ENCODE measurements at places on chromosomes 1 and 21.
A peak's percentile ranks its signal among the peaks of the same experiment; 100 is the strongest.

- no peak for DNase-seq
Measured at GRCh38 chr1:185314411-185314810, 2.6 kb downstream of the IVNS1ABP start.

- DNase-seq: no peak
Measured at GRCh38 chr1:61420909-61421835, 303.8 kb downstream of the TM2D1 start.

- DNase-seq: no peak
Measured at GRCh38 chr1:159663552-159663951, 50.8 kb downstream of the CRP start.

DNA sequence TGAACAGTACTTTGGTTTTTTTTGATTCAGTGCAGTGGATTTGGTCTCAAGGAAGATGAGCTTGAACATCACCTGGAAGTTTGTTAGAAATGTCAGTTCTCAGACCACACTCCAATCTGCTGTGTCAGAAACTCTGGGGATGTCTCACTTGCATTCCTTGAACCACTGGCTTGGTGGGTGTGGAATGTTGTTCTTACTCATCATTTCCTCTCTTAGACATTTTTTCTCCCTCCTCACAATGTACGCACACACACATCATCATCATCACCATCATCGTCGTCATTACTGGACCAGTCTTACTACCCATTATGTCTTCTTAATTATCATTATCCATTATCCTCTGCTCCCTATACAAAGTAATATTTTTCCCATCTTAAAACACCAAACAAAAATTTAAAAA is 91.9 kb upstream of the KCNK2 start:
- DNase-seq: no peak

- no peak for DNase-seq
Measured at GRCh38 chr1:145716641-145717345, 2.5 kb upstream of the CD160 start.

DNA sequence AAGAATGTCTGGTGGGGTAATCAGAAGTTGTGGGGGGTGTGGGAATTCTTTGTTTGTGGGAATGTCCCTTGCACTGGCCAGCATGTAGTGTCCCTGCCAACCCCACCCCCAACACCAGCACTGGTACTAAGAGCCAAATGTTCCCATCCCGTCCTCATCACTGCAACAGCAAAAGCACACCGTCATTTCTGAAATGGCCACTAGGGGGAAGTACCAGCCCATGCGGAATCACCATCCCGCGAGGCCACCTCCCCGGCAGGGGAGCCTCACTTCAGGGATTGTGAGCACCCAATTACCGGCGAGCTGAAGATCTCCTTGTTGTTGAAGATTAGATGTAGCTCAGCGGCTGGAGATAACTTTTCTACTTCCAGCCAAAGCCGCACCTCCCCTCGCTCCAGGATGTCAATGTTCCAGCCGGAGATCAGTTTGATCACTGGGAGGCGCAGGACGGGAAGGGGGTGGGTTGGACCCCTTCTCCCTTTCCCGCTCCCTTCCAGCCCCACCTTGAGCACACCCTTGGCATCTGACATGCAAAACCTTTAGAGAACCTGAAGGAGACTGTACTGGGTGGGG is 41.0 kb downstream of the MYOM3 start:
- peak; percentile 19 for DNase-seq

GRCh38 chr1:232390590-232390989 is 239.3 kb downstream of the SIPA1L2 start:
- no peak for DNase-seq

- no peak for DNase-seq
Measured at GRCh38 chr1:37056325-37056724, 22.0 kb upstream of the GRIK3 start.

DNA sequence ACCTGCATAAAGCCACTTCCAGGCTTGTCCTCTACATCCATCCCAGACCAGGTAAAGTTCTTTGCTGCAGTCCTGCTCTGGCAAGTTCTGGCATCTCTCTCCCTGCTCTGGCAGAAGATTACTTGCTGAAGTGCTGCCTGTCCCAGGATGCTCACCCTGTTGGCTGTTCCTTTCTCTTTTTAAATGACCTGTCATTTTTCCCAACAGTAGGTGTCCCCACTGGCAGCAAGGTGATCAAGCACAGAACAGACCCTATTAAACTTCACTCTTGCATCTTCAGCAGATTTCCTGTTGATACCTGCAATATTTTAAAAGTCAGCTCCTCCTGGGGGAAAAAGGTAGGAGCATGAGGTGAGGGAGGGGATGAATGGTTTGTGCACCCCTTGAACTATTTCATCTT is 332.6 kb downstream of the PBX1 start:
- DNase-seq: no peak

DNA sequence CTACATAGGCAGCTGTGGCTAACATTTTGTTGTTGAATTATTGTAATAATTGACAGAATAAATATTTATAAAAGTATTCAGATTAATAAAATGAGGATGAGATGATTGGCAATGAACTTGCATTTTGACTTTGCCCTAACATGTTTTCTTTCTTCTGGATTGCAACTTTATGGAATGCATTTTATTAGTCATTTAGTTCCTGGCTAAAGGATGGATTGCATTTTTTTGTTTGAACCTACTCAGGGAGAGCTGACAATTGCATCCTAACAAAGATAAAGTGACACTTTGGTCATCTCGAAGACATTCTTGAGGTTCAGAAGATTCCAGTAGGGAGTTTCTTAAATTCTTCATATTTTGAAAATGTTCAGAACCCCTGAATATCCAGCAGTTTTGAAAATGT is 37.5 kb downstream of the PGM1 start:
- DNase-seq: no peak

GRCh38 chr21:45282283-45283034 is 5.2 kb downstream of the POFUT2 start:
- DNase-seq: no peak

GRCh38 chr1:172383536-172383935 is 36.9 kb upstream of the C1orf105 start:
- DNase-seq: peak; percentile 88

GRCh38 chr1:1537626-1538250 is 2.7 kb downstream of the TMEM240 start:
- no peak for DNase-seq

- DNase-seq: no peak
Measured at GRCh38 chr1:24528744-24529143, 26.1 kb downstream of the RCAN3 start.

DNA sequence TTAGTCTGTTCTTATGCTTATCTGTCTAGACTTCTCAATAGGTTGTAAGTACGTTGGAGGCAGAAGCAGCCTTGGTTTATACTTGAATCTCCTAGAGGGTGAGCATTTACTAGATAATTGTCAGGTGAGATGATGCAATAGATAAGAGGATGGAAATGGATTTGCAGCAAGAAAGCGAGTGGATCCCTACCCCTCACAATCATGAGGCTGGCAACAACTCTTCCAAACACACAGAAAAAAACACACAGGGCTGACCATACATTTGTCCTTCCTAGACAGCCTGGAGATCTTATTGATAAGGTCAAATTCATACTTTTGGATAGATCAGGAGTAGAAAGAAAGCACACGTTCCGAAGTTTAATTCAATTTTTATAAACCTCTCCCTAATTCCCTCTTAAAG is 481.4 kb upstream of the CAMK1G start:
- no peak for DNase-seq

- no peak for DNase-seq
Measured at GRCh38 chr1:33635336-33636012, 163.0 kb downstream of the ZSCAN20 start.

DNA sequence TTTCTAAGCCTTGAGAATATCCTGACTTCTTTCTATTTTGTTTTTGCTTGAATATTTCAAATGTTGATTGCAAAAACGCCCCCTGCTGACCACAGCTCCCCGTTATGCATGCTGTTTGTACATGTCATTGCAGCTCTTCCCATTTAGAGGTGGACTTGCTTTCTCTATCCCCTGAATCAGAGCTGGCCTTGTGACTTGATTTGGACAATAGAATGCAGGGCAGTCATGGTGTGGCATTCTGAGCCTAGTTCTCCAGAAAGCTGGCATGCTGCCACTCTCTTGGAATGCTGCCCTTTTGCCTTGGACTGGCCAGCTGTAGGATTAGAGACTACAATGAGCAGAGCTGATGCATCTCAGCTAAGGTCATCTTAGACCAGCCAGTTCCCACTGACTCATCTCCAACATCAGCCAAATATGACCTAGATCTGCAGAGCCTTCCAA is 1561.5 kb downstream of the MRPL39 start:
- DNase-seq: peak; percentile 77

DNA sequence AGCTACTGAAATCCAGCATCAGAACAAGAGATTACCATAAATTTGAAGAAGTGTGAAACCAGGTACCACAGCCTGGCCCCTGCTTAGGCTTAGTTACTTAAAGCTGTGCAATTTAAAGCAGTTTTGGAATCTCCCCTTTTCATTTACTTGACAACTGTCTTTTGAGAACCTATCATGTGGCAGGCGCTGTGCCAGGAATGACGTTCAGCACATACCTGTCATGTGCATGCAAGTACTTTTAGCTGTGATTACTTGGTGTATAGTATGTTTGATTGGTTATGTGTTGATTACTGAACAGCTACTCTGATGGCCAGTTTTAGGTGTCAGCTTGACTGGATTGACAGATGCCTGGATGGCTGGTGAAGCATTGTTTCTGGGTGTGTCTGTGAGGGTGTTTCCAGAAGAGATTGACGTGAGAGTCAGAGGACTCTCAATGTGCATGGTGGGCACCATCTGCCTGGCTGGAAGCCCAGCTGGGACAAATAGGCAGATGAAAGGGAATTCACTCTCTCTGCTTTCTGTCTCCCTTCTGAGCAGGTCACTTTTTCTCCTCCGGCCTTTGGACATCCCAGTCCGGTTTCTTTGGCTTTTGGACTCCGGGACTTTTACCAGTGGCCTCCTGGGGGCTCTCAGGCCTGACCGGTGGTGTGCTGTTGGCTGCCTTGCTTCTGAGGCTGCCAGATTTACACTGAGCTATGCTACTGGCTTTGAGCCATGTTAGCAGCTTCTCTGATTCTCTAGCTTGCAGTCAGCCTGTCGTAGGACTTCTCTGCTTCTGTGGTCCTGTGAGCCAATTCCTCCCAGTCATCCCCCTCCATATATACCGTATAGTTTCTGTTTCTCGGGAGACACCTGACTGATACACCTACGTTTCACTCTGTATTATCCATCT is 178.0 kb downstream of the RYR2 start:
- DNase-seq: peak; percentile 1

DNA sequence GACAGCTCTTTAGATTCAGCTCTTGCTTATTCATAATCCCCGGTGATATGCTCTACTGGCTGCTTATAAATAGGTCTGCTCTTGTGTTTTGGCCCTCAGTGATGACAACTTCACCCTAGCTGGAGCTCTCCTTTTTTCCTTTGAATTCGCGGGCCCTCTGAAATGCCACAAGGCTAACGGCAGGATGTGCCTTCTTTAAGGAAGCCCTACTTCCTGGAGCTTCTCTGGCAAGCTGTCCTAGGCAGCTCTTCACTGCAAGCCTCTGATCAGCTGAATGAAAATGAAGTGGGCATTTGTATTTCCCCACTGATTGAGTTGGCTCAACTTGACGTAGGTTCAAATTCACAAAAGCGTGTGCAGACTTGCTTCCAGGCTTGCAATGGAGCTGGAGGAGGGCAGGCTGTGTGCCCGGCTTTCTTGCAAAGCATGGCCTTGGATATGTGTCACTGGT is 22.2 kb downstream of the SGIP1 start:
- DNase-seq: no peak
